ENCODE measurements at places on chromosomes 7 and 10.

- DNase-seq: no peak
These were observed 26.0 kb upstream of the PLEKHA1 start for GRCh38 chr10:122348512-122348911.

DNA sequence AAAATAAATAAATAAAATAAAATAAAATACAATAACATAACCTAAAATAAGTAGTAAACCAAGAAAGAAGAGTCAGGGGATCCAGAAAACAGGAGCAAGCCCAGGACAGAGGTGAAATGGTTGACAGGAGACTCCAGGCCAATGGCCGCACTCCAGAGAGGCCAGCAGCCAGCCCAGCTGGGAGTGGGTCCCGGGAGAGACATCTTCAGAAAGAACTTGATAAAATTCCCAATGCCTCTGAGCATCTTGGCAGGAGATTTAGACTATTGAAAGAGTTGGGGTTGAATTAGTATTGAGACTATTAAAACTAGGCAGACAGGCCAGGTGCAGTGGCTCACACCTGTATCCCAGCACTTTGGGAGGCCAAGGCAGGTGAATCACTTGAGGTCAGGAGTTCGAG, 62.6 kb downstream of the CLIP2 start:
- DNase-seq: no peak

DNA sequence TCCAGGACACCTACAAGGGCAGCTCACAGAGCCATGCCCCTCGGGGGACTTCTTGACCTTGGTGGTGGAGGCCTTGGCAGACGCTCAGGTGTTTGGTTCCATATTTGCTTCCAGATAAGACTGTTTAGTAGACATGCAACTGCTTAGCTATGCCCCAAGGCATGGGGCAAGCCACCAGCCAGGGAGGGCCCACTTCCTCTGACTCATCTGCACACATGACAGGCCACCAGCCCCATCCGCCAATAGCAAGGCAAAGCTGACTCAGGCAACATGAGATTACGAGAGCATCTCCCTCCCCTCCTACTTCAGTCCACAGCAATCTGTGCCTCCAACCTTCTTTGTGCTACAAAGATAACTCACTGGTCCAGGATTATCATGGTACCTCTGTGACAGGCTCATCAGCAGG, 54.9 kb downstream of the KCNMA1 start:
- no peak for DNase-seq

- no peak for DNase-seq
These were observed 48.0 kb upstream of the ZNF365 start for GRCh38 chr10:62326176-62326575.

GRCh38 chr7:152048051-152048450, 22.6 kb downstream of the GALNT11 start:
- no peak for DNase-seq
